H9 (cell line): ENCODE measurements at places on chromosomes 12 and 14. TPM values are rescaled to one million over a fixed set of nuclear protein-coding genes. Genes with fewer than 3 reads are reported as not detected.
A peak's percentile ranks its signal among the peaks of the same experiment; 100 is the strongest.

Gene SOX5
- 2.3 and 3.1 TPM in 2 replicates for total RNA-seq

Gene ATG2B
- total RNA-seq, result 10.9 and 12.6 TPM in 2 replicates

Gene C12orf42
- not detected in 2 replicates for total RNA-seq

Gene TRIAP1
- 70.4 and 77.9 TPM in 2 replicates for total RNA-seq

DNA sequence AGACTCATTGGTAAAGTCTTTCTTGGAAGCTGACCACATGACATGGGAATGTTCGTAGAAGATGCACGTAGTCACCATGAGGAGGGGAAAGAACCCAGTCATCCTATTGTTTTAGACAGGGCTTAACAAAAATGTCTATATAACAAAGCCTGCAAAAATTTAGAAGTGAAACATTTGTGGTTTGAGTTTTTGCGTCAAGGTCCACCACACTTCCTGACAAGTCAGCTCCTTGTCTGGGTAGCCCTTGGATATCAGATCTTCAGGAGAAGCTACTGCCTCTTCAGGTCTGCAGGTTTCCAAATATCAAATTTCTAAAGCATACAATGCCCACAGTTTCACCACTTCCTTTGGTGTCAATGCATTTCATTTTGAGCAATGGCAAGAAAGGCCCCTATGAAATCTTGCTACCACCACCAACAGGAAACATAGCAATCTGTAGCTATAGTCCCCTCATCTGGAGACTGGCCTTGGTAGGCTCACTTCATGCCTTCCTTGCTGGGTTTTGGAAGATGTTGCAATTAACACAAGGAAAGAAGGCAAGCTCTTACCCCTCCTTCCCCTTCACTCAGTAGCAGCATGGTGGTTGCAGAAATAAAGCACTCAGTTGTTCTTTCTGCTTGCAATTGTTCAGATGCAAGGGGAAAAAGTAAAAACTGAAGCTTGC is 235.2 kb downstream of the PCNX1 start:
- H3K4me3 ChIP-seq, result no peak overlapping the region
- H3K27ac ChIP-seq, result no peak overlapping the region
- no peak for DNase-seq
- no peaks in the 10 kb centered on the region for H3K36me3 ChIP-seq
- no peaks in the 10 kb centered on the region for H3K27me3 ChIP-seq

DNA sequence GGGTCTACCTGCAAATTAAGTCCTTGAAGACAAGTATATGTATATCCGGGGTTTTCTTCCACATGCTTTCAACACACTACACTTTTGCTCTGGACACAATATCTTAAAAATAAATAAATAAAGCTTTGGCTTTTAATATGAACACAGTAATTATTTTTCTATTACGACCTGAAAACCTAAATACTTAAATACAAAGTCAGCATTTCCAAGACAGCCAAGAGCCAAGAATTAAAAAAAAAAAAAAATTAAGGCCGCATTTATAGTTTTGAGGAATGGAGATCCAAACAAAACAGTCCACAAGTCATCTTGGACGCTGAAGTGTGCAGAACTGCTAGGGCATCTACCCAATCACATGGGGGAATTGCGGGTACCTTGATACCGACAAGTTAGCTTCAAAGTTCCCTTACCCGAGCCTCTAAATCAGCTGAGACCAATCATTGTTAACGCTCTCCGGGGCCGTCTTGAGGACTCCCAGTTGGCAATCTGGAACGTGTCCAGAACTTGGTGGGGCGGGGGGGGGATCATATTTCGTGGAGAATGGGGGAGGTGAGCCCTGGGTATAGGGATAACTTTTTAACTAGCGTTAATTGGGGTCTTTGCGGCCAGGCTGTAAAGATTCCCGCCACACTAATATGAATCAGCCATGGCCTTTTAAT is 731 bp upstream of the PCNX4 start:
- H3K36me3 ChIP-seq, result 0 out of 3 replicates have a peak, but pooled peaks cover 2% of the 10 kb centered on the region
- peak overlapping the region; percentile 87 for H3K4me3 ChIP-seq
- DNase-seq, result no peak
- peak overlapping the region; percentile 17 for H3K27ac ChIP-seq
- no peaks in the 10 kb centered on the region for H3K27me3 ChIP-seq

- H3K4me1 ChIP-seq, result no peaks in the 10 kb centered on the region
These were observed 210.4 kb upstream of the RGS6 start for GRCh38 chr14:71721791-71722190.

- no peak for DNase-seq
- peaks cover 28% of the 10 kb centered on the region for H3K36me3 ChIP-seq
- peaks cover 3% of the 10 kb centered on the region for H3K4me1 ChIP-seq
- H3K27me3 ChIP-seq, result no peaks in the 10 kb centered on the region
These were observed 788 bp downstream of the SFSWAP start for GRCh38 chr12:131711551-131712205.

DNA sequence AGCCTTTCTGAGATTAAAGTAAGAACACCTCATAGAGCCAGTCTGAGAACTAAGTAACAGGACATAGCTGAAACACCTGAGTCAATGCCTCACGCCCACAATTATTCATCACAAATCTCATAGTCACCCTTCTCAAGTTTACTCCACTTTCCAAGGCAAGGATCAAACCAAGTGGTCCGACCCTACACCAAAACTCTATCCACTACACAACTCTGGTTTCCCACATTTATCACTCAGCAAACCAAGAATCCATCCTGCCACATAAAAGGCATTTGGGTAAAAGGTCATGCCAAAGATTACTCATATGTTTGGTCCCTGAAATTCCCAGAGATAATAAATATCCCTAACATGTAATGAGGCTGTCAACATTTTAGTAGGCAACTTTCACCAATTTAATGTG is 144.1 kb downstream of the RPAP3 start:
- no peaks in the 10 kb centered on the region for H3K36me3 ChIP-seq
- no peaks in the 10 kb centered on the region for H3K27me3 ChIP-seq
- H3K4me3 ChIP-seq, result no peak overlapping the region
- no peaks in the 10 kb centered on the region for H3K4me1 ChIP-seq
- no peak for DNase-seq

DNA sequence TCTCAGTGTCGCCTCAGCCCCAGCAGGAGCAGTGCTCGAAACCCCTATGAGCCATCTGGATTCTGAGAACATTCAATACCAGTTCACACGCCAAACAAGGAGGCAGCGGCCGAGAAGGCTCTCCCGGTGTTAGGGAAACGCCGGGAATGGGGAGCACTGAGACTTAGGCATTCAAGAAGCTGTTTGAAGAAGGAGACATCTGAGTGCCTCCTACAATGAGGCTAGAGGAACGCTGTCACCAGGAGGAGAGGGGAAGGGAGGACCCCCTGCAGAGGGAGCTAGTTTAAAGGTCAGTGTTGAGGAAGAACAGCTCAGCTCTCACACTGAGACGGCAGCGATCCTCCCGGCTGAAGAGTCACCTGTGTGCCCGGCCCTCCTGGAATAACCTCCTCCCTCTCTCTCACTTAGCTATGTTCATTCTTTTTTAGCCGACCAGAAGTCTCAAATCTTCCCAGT is 69.9 kb downstream of the SERPINA3 start:
- H3K36me3 ChIP-seq, result no peaks in the 10 kb centered on the region
- no peaks in the 10 kb centered on the region for H3K4me1 ChIP-seq
- no peaks in the 10 kb centered on the region for H3K27me3 ChIP-seq
- DNase-seq, result peak; percentile 32
- no peak overlapping the region for H3K4me3 ChIP-seq

- H3K4me3 ChIP-seq, result no peak overlapping the region
- no peaks in the 10 kb centered on the region for H3K27me3 ChIP-seq
- H3K27ac ChIP-seq, result no peak overlapping the region
- no peak for DNase-seq
- peaks cover 43% of the 10 kb centered on the region; the same call in 2 of the 3 replicates for H3K36me3 ChIP-seq
These were observed 17.4 kb downstream of the TMPO start for GRCh38 chr12:98532687-98533304.

- H3K27me3 ChIP-seq, result no peaks in the 10 kb centered on the region
- DNase-seq, result no peak
- H3K27ac ChIP-seq, result no peak overlapping the region
- no peaks in the 10 kb centered on the region for H3K4me1 ChIP-seq
These were observed 2.7 kb upstream of the TC2N start for GRCh38 chr14:91870001-91870400.

DNA sequence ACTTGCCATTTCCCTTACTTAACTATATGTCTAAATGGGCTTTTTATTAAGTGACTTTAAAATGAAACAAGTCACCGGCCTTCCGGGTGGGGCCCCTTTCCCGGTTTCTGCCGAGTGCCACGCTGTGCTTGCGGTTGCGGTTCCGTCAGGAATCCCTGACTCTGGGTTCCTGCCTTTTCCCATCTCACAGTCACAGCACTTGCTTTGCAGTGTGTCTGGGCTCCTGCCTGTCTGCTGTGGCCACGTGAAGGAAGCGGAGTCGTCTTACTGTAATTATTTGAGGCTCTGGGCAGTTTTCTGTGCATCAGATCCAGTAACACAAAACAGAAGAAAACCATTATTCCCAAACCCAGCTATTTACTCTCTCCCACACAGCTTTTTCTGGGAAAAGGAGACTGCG is 44.0 kb upstream of the FRMD6 start:
- H3K27ac ChIP-seq, result no peak overlapping the region
- DNase-seq, result no peak
- no peak overlapping the region for H3K4me3 ChIP-seq
- H3K4me1 ChIP-seq, result no peaks in the 10 kb centered on the region

DNA sequence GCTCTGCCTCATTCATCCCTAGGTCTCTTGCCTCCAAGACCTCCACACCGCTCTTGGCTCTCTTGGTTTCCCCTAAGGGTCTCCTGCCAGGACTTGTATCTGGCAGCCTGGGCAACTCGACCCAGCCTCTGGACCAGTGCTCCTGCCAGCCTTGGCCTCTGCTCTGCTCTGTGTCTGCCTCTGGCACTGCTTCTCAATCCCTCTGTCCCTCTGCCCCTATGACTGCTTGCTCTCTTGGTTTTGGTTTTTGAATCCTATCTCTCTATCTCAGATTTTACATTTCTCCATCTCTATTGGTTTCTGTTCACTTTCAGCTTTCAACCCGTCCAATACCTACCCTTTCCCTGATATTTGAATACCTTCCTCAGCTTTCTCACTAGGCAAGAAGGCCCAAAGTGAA is 6.3 kb downstream of the ITGA5 start:
- H3K27ac ChIP-seq, result no peak overlapping the region
- H3K36me3 ChIP-seq, result peaks cover 5% of the 10 kb centered on the region; the same call in 1 of the 3 replicates
- DNase-seq, result no peak

- no peak for DNase-seq
- no peak overlapping the region for H3K27ac ChIP-seq
- H3K4me3 ChIP-seq, result no peak overlapping the region
- H3K36me3 ChIP-seq, result no peaks in the 10 kb centered on the region
These were observed 34.5 kb upstream of the RIC8B start for GRCh38 chr12:106739815-106740530.

- no peak overlapping the region for H3K4me3 ChIP-seq
- DNase-seq, result no peak
- H3K4me1 ChIP-seq, result peaks cover 2% of the 10 kb centered on the region; the same call in 1 of the 2 replicates
- no peak overlapping the region for H3K27ac ChIP-seq
These were observed 15.0 kb downstream of the CCDC85C start for GRCh38 chr14:99589031-99589441.

DNA sequence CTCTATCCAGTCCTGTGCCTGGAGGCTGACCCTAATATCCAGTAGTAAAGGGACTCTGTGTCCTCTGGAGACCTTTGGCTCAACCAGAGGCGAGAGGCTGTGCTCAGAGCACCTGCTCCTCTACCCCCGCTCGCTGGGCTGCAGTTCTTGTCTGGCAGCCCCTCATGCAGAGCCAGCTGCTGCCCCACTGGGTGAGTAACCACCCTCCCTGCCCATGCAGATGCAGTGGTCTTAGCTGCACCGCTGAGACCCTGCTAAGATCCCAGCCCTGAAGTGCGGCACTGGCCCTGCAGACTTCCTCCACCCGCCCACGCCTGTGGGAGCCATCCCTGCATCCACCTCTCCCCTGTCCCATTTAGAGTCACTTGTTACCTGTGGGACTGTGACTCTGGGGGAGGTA is 347.5 kb upstream of the SFSWAP start:
- no peaks in the 10 kb centered on the region for H3K36me3 ChIP-seq
- H3K27me3 ChIP-seq, result no peaks in the 10 kb centered on the region
- no peak for DNase-seq
- H3K4me3 ChIP-seq, result no peak overlapping the region
- H3K27ac ChIP-seq, result no peak overlapping the region

DNA sequence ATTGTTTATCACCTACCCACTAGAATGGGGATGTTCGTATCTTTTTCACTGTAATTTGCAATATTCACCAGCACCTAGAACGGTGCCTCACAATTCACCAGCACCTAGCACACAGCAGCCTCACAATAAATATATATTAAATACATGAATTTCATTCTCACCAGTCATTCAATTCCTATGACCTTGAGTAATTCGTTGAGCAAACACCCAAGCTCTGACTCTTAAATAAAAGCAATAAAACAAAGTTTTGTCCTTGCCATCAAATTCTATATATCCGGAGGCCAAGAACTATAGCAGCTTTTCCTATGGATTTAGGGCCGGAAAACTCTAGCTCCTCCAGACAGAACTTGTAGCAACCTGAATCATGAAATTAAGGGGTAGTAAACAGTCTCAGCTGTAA is 981 bp downstream of the VTI1B start:
- H3K27ac ChIP-seq, result no peak overlapping the region
- no peaks in the 10 kb centered on the region for H3K27me3 ChIP-seq
- H3K4me3 ChIP-seq, result peak overlapping the region; percentile 75

GRCh38 chr14:95993768-95994592 is 45.2 kb upstream of the C14orf132 start:
- no peak overlapping the region for H3K27ac ChIP-seq
- DNase-seq, result peak; percentile 72
- H3K4me1 ChIP-seq, result peaks cover 3% of the 10 kb centered on the region
- no peak overlapping the region for H3K4me3 ChIP-seq

GRCh38 chr14:54881761-54882401 is 20.7 kb downstream of the GCH1 start:
- no peaks in the 10 kb centered on the region; the same call in 1 of the 3 replicates for H3K36me3 ChIP-seq
- no peaks in the 10 kb centered on the region for H3K27me3 ChIP-seq
- no peak overlapping the region for H3K27ac ChIP-seq

- H3K27me3 ChIP-seq, result no peaks in the 10 kb centered on the region
- H3K4me3 ChIP-seq, result no peak overlapping the region
- H3K36me3 ChIP-seq, result peaks cover 6% of the 10 kb centered on the region; the same call in 2 of the 3 replicates
These were observed 11.8 kb upstream of the PHLDA1 start for GRCh38 chr12:76043377-76043776.
